ENCODE measurements at places on chromosomes 6 and 20.

GRCh38 chr6:3165631-3166534 lies 8.5 kb upstream of the TUBB2A start:
- no peak for DNase-seq

DNA sequence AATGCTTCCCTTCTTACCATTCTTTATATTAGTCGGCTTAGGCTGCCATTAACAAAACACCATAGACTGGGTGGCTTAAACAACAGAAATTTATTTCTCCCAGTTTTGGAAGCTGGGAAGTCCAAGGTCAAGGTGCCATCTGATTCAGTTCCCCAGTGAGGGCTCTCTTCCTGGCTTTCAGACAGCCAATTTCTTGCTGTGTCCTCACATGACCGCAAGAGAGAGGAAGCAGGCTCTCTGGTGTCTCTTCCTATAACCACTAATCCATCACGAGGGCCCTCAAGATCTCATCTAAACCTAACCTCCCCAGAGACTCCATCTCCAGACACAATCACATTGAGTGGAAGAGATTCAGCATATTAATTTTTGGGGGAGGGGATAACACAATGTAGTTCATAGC lies 193.0 kb upstream of the SGK1 start:
- no peak for DNase-seq

DNA sequence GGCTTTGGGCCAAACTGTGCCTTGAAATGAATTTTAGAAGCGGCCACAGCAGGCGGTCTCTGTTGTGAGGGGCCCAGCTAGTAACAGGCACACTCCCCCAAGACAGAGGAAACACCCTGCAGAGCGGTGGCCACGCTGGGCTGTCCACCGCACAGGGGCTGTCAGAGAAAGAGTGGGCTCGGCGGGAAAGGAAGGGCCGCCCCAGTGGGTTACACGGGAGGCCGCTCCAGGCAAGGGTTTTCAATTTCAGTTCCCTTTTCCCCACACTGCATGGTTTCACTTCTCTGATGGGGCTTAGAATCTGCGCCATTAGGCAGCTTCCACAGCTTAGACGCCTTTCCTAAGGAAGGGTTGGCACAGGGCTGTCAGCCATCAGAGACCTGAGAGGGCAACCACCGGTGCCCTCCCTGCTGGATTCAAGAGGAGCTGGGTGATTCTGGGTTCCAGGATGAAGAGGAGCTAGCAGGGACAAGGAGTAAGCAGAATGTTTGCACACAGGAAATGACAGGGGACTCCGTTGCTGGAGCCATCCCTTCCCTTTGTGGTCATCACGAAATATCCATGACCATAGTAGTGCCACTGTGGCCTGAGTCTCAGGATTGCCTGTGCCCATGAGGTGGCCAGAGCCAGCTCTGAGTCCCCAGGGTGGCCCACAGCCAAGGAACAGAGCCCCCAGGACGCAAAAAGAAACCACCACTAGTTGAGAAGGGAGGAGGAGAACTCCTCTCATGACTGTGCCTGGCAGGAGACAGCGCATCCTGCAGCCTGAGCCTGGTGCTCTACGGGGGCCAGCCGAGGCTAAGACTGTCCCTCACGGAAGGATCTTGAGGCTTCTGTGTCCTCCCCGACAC lies 282.7 kb downstream of the NRN1 start:
- DNase-seq: no peak

DNA sequence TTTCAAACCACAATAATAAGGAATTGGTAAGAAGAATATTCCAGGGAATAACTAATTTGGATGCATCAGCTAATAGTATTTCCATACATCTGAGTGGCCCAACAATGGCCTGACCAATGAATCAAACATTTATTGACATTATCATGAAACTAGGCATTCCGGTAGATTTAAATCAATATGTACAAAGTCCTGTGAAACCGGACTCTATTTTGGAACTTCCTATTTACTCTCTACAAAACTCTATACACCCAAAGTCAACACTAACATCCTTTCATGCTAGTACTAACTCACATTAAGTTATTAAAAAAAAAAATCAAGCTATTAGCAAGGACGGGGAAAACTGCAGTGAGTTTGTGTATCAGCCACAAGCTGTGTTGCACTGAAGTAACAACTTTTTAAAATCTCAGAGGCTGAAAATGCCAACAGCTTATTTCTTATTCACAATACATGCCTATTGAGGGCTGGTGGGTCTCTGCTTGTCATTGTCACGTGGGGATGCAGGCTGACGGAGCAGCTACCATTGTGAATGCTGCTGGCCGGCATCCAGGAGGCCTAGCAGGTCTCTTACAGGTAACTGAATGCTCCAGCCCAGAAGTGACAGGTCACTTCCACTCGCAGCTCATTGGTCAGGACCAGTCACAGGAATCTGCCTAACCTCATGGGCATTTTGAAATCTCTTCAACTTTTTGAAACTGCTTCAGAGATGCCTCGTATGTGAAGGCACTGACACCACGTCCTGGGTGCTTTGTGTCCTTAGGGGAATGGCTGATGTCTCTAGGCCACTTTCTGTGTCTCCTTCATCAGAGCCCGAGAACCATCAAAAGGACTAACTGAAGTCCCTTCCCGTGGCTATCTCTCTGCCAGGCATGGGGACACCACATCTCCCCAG lies 76.3 kb downstream of the SLC22A23 start:
- no peak for DNase-seq

- no peak for DNase-seq
Observed at GRCh38 chr6:53922539-53922981, 127.8 kb downstream of the LRRC1 start.

GRCh38 chr6:104680539-104680938 lies 179.2 kb downstream of the HACE1 start:
- no peak for DNase-seq

DNA sequence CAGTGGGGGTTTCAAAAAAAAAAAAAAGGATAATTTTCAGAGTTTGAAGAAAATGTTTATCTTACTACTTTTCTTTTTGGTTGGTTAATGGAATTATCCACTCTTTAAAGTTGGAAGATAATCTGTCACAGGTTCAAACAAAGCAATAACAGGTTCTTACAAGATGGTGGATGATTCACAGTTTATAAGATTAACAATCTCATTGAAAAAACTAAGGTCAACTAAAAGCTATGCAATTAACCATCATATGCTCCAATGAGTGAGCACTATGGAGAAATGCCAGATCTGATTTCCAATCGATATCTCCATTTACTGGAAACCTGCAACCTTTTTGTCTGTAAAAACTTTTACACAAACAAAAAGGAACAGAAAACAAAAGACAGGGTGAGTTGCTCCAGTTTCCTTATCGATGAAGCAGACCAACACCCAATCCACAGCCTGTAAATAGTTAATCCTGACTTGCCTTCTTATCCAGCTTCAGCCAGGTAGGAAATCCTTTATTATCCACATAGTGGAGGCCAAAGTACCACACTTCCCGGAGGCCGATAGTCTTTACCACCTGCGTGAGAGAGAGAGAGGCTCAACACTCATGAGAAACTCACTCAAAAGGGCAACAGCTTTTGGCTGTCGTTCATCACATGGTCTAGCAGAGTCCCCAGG lies 32.4 kb downstream of the EZR start:
- no peak for DNase-seq

- no peak for DNase-seq
Observed at GRCh38 chr6:35173427-35174087, 32.4 kb upstream of the TCP11 start.

DNA sequence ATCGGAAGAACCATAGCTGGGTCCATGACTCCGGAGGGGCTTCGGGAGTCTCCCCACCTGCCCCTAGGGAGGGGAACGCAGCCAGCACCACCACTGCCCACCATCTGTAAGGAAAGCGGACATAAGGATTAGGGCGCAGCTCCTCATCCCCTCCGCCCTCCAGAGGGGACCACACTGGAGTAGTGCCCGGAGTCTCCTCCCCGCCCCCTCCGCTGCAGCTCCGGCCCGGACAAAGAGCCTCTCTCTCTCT lies 628 bp downstream of the SLC35B2 start:
- DNase-seq: no peak

- DNase-seq: no peak
Observed at GRCh38 chr6:134467620-134468019, 149.7 kb upstream of the SGK1 start.

DNA sequence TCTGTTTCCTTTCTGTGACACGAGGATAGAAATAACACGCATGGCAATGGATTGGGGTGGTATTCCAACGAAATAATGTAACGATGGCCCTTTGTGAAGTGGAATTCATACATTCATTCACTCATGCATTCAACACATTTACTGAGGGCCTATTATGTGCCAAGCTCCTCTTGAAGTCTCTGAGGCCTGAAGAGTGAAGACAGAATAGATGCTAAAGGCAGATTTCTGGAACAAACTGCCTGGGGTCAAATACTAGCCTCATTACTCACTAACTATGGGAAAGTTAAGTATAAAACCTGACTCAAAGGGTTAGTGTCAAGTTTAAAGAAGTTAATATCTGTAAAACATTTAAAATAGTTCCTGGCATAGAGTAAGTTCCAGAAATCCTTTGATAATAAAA lies 279.6 kb upstream of the SULF2 start:
- no peak for DNase-seq

- DNase-seq: no peak
Observed at GRCh38 chr6:79872303-79872702, 75.0 kb downstream of the ELOVL4 start.

DNA sequence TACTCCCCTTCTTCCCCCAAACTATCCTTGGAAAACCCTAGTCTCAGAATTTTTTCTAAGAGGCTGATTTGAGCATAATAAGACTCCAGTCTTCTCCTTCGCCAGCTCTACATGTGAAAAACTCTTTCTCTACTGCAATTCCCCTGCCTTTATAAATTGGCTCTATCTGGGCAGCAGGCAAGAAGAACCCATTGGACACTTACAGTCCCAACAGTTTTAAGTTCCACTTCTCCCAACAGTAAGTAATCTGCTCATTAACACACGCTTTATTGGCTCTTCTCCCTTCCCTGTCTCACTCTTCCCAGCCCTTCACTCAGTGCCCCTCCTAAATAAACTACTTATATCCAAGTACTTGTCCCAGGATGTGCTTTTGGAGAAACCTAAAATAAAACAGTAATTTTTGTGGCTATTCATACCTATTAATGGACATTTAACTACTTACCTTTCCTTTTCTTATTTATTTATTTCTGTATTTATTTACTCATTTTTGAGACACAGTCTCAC lies 11.1 kb upstream of the DDR1 start:
- no peak for DNase-seq

DNA sequence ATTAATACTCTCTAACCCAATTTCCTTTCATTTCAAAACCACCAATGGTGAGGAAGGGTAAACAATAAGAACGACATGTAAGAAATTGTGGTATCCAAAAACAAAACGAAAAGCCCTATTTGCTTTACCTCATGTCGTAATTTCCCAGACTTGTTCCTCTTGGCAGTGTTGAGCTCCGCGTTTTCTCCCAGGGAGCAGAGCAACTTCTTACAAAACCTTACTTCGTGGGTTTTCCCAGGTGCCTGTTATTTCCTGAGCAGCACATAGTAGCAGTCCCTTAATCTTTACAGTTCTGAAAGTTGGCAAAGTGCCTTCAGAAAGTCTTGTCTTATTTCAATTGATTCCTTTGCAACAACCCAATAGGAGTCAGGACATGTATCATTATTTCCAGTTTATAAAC lies 207.9 kb upstream of the MARCKS start:
- DNase-seq: no peak

GRCh38 chr6:127103482-127103881 lies 15.0 kb upstream of the RSPO3 start:
- DNase-seq: no peak

GRCh38 chr20:38299963-38300362 lies 4.0 kb upstream of the BPI start:
- DNase-seq: no peak

GRCh38 chr20:40427026-40427425 lies 262.0 kb downstream of the MAFB start:
- no peak for DNase-seq

DNA sequence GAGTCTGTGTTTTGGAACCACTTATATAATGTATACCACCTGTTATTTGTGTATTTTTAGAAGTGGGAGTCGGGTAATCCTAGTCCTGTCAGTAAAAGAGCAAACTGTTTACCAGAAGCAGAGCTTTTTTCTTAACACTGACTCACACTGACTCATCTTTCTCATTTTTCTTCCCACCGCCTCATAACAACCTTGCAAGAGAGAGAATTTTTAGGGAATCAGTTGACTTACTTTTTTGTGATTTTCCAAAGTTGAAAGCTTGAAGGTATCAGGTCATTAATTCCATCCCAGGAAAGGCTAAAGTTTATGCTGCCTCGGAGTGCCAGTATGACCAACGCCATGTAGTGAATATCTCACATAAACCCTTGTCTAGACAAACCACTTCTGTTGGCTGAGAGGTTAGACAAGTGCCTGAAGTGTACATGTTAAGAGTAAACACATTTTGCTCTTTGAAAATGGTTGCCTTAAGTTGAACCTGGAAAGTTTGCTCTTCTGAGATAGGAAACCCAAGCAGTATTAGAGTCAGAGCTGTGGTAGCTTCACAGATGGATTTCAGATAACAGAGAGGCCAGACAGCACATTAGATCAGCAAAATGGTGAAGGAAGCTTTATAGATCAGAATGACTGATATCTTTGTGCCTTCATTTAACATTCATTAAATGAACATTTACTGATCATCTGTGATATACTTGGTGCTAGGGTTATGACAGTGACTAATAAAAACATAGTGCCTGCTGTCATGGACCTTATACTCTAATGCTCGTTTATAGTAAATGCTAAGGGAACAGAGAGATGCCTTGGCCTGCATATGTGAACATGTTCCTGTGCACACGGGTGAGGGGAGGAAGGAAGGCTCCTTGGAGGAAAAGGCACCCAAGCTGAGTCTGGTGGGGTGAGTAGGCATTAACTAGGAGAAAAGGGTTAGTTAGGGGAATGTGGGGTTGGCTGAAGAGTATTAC lies 29.1 kb upstream of the PKIG start:
- DNase-seq: no peak

DNA sequence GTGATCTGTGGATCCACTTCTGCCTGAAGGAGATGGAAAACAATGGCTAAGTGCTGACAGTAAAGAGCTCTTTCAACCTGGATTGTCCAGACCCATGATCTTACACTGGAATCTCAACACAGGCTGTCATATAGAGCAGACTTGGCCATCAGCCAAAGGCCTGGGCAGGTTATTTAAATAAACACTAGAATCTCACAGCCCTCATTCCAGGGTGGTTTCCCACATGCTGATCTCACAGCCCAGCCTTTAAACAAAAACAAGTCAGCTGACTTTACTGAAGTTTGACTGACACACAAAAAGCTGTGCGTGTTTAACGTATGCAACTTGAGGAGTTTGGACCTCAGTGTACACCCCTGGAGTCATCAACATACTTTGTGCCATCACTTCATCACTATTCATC lies 28.4 kb downstream of the SYNDIG1 start:
- DNase-seq: no peak

GRCh38 chr6:123962508-123962907 lies 158.8 kb downstream of the NKAIN2 start:
- no peak for DNase-seq

- no peak for DNase-seq
Observed at GRCh38 chr6:164152611-164153010, 738.1 kb downstream of the QKI start.

GRCh38 chr6:47669684-47670513 lies 28.5 kb upstream of the ADGRF4 start:
- DNase-seq: no peak

Data from RWPE2 (cell line).